ENCODE measurements at places on chromosomes 13 and 19. TPM values are rescaled to one million over a fixed set of nuclear protein-coding genes. Genes with fewer than 3 reads are reported as not detected.

- H3K27me3 ChIP-seq: peaks cover 24% of the 10 kb centered on the region
- H3K4me3 ChIP-seq: no peak overlapping the region
- no peaks in the 10 kb centered on the region for H3K36me3 ChIP-seq
- no peak for DNase-seq
- H3K4me1 ChIP-seq: peaks cover 3% of the 10 kb centered on the region
Measured at GRCh38 chr13:24660023-24660741, 20.0 kb upstream of the ATP12A start.

DNA sequence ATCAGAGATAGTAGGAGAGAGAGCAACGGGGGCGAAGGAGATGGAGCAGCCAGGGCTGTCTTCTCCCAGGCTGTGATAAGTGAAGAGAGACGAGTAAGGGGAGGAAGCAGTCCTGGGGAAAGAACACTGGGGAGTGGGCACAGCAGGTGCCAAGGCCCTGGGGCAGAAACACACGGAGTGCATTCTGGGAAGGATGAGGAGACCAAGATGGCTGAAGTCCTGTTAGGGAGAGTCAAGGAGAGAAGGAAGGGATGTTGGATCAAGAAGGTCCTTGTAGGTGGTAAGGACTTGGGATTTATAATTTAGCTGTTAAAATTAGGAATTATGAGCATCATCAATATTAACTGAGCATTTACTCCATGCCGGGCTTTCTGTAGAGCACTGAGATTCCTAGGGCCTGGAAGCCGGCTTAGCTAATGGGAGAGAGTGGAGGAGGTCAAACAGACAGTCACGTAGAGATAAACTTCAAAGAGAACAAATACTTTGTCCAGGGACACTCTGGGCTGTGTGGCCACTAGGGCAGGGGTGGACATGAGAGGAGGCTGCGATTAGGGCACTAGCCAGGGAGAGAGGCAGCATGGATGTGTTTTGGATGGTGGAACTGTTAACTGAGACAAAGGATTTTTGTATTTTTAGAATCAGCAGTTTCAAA lies 134.2 kb upstream of the PEG3 start:
- H3K36me3 ChIP-seq: no peaks in the 10 kb centered on the region
- H3K4me1 ChIP-seq: no peaks in the 10 kb centered on the region
- no peak for DNase-seq
- no peak overlapping the region for H3K4me3 ChIP-seq
- H3K27me3 ChIP-seq: no peaks in the 10 kb centered on the region
- H3K27ac ChIP-seq: no peak overlapping the region

DNA sequence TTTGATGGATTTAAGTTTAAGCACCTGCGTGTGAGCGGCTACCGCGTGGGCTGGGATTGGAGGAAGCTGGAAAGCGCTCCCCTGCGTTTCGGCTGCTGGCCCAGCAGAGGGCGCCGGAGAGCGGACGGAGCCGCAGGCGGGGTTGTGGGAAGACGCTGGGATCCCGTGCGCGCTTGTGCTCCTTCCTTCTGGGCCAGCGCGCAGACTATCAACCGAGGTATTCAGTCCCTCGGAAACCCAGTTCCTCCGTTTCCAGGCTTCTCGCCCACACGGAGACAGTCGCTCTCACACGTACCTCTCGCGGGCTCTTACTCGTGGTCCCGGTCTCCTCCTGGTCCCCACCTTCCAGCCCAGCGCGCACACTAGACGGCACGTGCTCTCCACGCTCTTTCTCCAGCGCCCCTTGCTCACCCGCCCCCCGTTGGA lies 28.8 kb downstream of the EPN1 start:
- DNase-seq: peak; percentile 70
- peaks cover 3% of the 10 kb centered on the region for H3K4me1 ChIP-seq
- no peak overlapping the region for H3K4me3 ChIP-seq
- peaks cover 4% of the 10 kb centered on the region for H3K36me3 ChIP-seq
- peaks cover 4% of the 10 kb centered on the region for H3K27me3 ChIP-seq

DNA sequence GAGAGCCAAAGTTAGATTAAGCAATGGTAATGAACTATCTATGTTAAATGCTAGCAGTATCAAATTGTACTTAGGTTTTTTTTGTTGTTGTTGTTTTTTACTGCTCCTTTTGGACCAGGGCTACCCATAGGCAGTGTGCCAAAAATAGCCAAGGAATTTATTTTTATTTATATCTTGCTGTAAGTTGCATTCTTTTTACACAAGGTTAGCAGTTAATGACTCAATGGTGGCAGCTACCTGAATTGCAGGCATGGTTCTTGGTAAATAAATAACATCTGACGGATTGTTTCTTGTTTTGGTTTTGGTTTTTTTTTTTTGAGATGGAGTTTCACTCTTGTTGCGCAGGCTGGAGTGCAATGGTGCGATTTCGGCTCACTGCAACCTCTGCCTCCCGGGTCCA lies 194.8 kb upstream of the TSC22D1 start:
- H3K36me3 ChIP-seq: no peaks in the 10 kb centered on the region
- no peak overlapping the region for H3K27ac ChIP-seq
- no peak for DNase-seq
- H3K4me3 ChIP-seq: no peak overlapping the region
- H3K27me3 ChIP-seq: no peaks in the 10 kb centered on the region

Gene ADGRE3
- total RNA-seq: not detected

GRCh38 chr13:112392719-112393118 lies 16.6 kb downstream of the SPACA7 start:
- H3K36me3 ChIP-seq: no peaks in the 10 kb centered on the region
- H3K27ac ChIP-seq: no peak overlapping the region

- H3K27ac ChIP-seq: peak overlapping the region; percentile 42
- peaks cover 5% of the 10 kb centered on the region for H3K4me1 ChIP-seq
- peak; percentile 63 for DNase-seq
- H3K27me3 ChIP-seq: peaks cover 4% of the 10 kb centered on the region
Measured at GRCh38 chr19:30719189-30719998, 347.2 kb downstream of the ZNF536 start.

Gene PRDX2
- 170 TPM for total RNA-seq

DNA sequence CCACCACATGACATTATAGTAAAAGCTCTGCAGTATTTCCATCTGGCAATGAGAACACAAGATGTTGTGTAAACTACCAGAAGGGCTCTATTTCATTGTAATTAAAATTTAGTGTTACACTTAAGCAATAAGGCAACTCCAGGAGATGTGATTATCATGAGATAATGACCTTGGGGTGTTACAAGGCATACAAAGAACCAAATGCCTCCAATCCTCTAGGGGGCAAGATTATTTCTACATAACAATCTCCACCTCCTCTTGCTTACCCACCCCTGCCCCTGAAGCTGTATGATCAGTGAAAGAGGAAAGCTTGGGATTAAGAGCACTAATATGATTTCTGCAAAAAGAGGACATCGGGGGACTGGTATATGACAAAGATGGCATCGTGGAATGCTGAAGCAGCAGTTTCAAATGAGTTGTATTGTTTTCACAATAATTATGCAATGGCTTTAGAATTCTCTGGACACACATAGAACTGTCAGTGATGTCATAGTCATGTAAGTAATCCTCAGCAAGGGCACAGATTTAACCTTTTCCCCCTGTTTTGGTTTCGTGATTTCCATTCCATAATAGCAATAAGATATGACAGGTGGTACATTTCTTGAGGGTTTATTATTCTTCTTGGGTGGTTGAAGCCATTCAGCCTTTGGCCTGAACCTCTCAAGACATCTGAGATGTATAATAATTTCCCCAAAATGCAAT lies 295.3 kb downstream of the MZT1 start:
- H3K27ac ChIP-seq: no peak overlapping the region
- no peak for DNase-seq
- no peak overlapping the region for H3K4me3 ChIP-seq
- no peaks in the 10 kb centered on the region for H3K27me3 ChIP-seq
- no peaks in the 10 kb centered on the region for H3K36me3 ChIP-seq

DNA sequence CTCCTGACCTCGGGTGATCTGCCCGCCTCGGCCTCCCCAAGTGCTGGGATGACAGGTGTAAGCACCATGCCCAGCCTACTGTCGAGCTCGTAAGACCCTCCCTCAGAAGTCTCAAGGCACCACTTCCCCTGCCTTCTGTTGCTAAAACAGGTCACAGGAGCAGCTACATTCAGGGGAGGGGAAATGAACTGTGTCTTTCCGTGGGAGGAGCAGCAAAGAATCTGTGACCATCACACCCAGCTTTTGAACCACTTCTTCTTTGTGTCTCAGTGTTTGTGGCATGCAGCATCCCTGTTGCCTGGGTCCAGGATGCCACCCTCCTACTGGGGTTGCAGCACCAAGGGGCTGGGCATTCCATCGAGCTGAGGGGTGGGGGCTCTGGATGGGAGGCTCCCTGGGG lies 7.7 kb upstream of the CSNK1G2 start:
- peaks cover 7% of the 10 kb centered on the region for H3K4me1 ChIP-seq
- H3K27me3 ChIP-seq: peaks cover 15% of the 10 kb centered on the region
- H3K27ac ChIP-seq: no peak overlapping the region
- no peak overlapping the region for H3K4me3 ChIP-seq
- DNase-seq: no peak

Gene SLC25A41
- 1.0 TPM for total RNA-seq

Gene LGALS14
- not detected for total RNA-seq

Gene TIMM13
- total RNA-seq: 48.5 TPM

DNA sequence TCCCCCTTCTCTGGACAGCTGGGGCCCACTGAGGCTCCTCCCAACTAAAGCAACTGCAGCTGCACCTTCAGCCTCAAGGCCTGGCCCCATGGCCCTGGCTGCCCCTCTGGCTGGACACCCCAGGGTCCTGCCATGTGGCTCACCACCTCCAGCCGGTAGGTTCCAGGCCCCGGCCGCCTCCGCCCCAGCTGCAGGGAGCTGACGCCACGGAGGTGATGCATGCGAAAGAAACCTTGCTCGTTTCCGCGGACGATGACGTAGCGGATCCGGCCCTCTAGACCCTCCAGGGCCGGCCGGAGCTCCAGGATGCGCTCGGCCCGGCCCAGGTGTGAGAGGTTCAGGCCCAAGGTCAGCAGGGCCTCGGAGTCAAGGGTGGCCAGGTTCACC lies 13.3 kb downstream of the CCL25 start:
- H3K36me3 ChIP-seq: peaks cover 3% of the 10 kb centered on the region
- no peak overlapping the region for H3K27ac ChIP-seq
- H3K4me1 ChIP-seq: peaks cover 5% of the 10 kb centered on the region

Gene MYO16
- total RNA-seq: 0.53 TPM

GRCh38 chr19:30109565-30109964 lies 167.5 kb downstream of the URI1 start:
- H3K36me3 ChIP-seq: no peaks in the 10 kb centered on the region
- DNase-seq: no peak
- no peaks in the 10 kb centered on the region for H3K4me1 ChIP-seq
- no peak overlapping the region for H3K4me3 ChIP-seq
- H3K27ac ChIP-seq: no peak overlapping the region
- H3K27me3 ChIP-seq: peaks cover 9% of the 10 kb centered on the region

DNA sequence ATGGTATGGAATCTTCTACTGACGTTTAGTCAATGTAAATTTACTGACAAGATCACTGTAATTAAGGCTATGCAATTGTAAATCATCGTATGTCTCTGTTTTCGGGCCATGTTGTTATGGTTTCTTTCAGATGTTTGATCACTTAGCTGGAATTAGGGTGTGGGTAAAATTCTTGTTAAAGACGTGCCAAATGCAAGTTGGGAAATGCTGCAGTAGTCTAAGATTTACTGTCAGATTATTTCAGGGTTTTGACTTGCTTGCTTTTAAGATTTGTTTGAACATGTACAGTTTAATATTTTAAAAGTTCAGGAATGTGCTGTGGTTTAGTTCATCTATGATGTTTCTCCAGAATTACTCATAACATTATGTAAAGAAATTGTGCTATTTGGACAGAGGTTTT lies 10.8 kb downstream of the NDFIP2 start:
- no peak for DNase-seq
- no peak overlapping the region for H3K27ac ChIP-seq
- H3K27me3 ChIP-seq: peaks cover 6% of the 10 kb centered on the region
- no peak overlapping the region for H3K4me3 ChIP-seq

- no peak for DNase-seq
- no peaks in the 10 kb centered on the region for H3K27me3 ChIP-seq
- peak overlapping the region; percentile 86 for H3K4me3 ChIP-seq
- H3K27ac ChIP-seq: peak overlapping the region; percentile 79
Measured at GRCh38 chr19:32404933-32405430, 588 bp upstream of the DPY19L3 start.

Gene SCN1B
- 0.85 TPM for total RNA-seq

Gene ATXN8OS
- total RNA-seq: not detected

Gene ZNF296
- 4.8 TPM for total RNA-seq

Gene TNFAIP8L1
- 19.5 TPM for total RNA-seq

Gene KLK4
- not detected for total RNA-seq

DNA sequence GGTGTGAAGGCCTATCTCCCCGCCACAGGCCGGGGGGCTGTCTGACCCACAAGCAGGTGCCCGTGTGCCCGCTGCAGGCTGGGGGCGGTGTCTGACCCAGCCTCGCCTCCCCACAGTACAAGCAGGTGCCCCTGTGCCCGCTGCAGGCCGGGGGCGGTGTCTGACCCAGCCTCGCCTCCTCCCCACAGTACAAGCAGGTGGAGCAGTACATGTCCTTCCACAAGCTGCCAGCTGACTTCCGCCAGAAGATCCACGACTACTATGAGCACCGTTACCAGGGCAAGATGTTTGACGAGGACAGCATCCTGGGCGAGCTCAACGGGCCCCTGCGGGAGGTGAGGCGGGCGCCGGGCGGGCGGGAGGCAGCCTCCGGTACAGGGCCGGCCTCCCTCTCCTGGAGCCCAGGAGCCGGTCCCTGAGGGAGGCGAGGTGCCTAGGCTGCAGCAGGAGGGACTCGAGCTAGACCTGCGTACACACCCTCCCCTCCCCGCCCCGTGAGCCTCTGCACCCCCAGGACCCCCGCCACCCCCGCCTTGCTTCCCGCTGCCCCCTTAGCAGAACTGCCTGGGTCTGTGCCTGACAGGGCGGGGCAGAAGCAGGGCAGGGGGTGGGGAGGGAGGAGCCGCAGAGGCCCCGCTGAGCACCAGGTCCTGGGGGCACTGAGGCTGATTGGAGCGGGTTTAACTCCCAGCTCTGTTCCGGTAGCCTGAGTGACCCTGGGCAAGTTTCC lies 20.6 kb downstream of the HCN2 start:
- peak overlapping the region; percentile 98 for H3K27ac ChIP-seq
- peak overlapping the region; percentile 90 for H3K4me3 ChIP-seq
- H3K27me3 ChIP-seq: no peaks in the 10 kb centered on the region
- peak; percentile 72 for DNase-seq
- H3K4me1 ChIP-seq: peaks cover 10% of the 10 kb centered on the region
- H3K36me3 ChIP-seq: peaks cover 5% of the 10 kb centered on the region

Gene SPINT2
- total RNA-seq: 60.9 TPM

- peaks cover 2% of the 10 kb centered on the region for H3K36me3 ChIP-seq
- DNase-seq: no peak
- H3K27ac ChIP-seq: no peak overlapping the region
- no peak overlapping the region for H3K4me3 ChIP-seq
- peaks cover 14% of the 10 kb centered on the region for H3K27me3 ChIP-seq
- H3K4me1 ChIP-seq: peaks cover 17% of the 10 kb centered on the region
Measured at GRCh38 chr13:45301263-45301662, 39.7 kb downstream of the TPT1 start.

Gene ZNF729
- not detected for total RNA-seq

Gene DCT
- total RNA-seq: 0.26 TPM

Gene PRR36
- total RNA-seq: 0.78 TPM

GRCh38 chr19:3986260-3987041 lies 1.2 kb upstream of the EEF2 start:
- peak; percentile 65 for DNase-seq
- H3K4me3 ChIP-seq: peak overlapping the region; percentile 98
- H3K27ac ChIP-seq: peak overlapping the region; percentile 98
- H3K4me1 ChIP-seq: peaks cover 23% of the 10 kb centered on the region
- H3K27me3 ChIP-seq: no peaks in the 10 kb centered on the region

Gene GPC6
- total RNA-seq: not detected

GRCh38 chr13:30932481-30933353 lies at the start of gene TEX26:
TSS of gene TEX26 (plus strand) at chr13:30932656. CDS start at chr13:30932716, 60 bp downstream.
- no peak within 1 kb of the TSS for H3K4me3 ChIP-seq
- DNase-seq: no peak
- no peaks in the 10 kb centered on the region for H3K36me3 ChIP-seq
- H3K4me1 ChIP-seq: no peaks in the 10 kb centered on the region
- H3K27me3 ChIP-seq: peaks cover 43% of the 10 kb centered on the region

Gene SLC10A2
- total RNA-seq: not detected

Measured in activated naive CD8-positive, alpha-beta T cell treated with anti-CD3 and anti-CD28 coated beads, Interleukin-2, amount 10 ng/mL, durations not matched to agents 7 days and 5 days (primary cell).